Activated B cell treated with CpG ODN at 0.5 μM for 24 hours (primary cell): ENCODE measurements at places on chromosomes 6 and 20. TPM values are rescaled to one million over a fixed set of nuclear protein-coding genes. Genes with fewer than 3 reads are reported as not detected.

- no peak for DNase-seq
Measured at GRCh38 chr6:27810768-27811450, 101.3 kb downstream of the OR2B2 start.

- no peak for DNase-seq
Measured at GRCh38 chr6:47161176-47161687, 119.1 kb upstream of the ADGRF1 start.

DNA sequence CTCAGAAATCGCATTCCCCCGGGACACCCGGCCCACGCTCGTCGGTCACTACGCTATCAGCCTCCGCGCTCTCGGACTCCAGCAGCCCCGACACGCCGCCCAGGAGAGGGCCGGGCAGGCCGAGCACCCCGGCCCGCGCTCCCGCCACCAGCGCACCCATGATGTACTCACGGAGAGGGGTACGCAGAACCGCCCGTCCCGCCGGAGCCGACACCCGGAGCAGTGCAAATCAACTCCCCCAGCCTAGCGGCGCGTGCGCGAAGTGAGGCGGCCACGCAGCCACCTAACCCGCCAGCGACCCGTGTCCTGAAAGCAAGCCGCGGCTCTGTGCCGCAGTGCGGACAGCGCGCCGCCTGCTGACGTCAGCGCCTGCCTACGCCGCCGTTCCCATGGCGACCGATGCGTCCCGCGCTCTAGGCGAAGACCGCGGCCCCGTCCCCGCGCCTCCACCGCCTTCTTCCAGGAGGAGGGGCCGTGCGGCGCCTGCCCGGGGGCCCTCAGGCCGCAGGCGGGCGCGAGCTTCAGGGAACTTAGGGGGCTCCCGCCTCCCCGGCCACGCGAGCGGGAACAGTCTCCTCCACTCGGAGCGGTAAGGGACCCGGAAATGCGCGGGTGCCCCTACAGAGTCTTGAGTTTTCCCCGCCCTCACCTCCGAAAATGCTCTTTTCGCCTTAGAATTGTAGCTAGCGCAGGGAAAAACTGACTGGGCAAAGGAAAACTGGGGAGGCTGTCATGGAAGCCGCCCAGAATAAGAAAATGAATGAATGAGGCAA lies at the start of gene AHI1:
AHI1 (minus strand) TSS at position 329 of the 773 bp plus-strand sequence. CDS start 5,503 bp downstream, outside the sequence.
- DNase-seq: peak; percentile 95

Gene SYCP2L
- 0.13 and 0.17 TPM in 2 replicates for total RNA-seq

DNA sequence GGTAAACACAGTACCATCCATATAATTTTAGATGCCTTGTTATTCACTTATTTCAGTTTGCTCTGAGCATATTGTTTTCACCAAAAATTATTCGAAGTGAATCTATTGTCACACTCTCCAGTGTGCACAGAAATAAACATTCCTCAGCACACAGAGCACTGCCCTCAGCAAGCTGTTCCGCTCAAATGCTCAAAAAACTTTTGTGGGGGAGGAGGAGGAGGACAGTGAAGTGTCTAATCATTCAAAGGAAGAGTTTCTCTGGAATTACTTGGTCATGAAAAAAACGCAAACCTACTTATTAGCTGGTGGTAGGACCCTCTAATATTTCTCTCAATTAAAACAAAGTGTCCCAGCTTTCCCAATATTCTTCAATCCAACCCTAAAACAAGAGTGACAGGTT lies 88.3 kb downstream of the DTNBP1 start:
- DNase-seq: no peak

Gene TREM1
- 0.81 TPM in 1 of 2 replicates, not detected in the other for total RNA-seq

GRCh38 chr6:119352001-119352400 lies 2.4 kb upstream of the MAN1A1 start:
- no peak for DNase-seq

Gene CLVS2
- not detected in 2 replicates for total RNA-seq

Gene ZNF165
- 6.0 and 6.3 TPM in 2 replicates for total RNA-seq

- DNase-seq: no peak
Measured at GRCh38 chr6:144341831-144342527, 56.8 kb downstream of the UTRN start.
